Tongue (tissue), 3 donors: ENCODE measurements at places on chromosomes 6 and 20. TPM values are rescaled to one million over a fixed set of nuclear protein-coding genes. Genes with fewer than 3 reads are reported as not detected.

Gene GTSF1L
- total RNA-seq: not detected

Gene BMP7
- total RNA-seq: 16.0 TPM

Gene UCKL1
- 48.7 TPM for total RNA-seq

Gene PRDM13
- total RNA-seq: not detected

Gene FRK
- 2.7 TPM for total RNA-seq

DNA sequence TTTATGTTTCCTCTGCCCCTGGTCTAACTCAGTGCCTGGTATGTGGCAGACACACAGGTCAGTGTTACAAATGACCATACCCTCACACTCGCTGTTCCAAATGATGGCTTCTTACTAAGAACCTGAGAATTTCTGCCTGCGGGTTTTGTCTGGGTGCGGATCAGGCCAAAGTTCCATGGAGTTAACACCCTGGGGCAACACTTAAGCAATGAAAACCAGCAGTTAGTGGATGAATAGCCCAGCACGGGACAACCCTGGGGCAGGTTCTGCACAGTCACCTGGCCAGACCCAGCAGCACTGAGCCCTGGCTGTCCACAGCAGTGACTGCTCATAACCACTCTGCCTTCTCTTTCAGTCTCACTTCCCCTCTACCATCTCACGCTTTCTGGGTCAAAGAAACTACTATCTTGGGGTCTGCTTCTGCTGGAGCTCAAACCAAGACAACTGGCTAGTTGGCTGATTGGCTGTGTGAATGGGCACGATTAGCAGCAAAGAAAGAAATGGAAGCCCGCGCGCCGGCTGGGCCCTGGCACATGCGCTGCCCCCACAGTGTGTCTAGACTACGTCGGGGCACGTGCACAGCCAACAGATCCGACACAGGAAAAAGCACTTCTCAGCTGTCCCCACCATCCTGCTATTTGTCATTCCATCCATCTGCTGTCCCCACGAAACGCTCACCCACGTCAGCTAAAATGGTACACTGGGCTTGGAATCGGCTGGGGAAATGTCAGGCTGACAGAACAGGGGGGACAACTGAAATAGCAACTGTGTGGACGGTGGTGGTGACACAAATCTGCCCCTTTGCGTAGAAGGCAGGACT, 36.6 kb downstream of the MGME1 start:
- DNase-seq: peak; percentile 39

GRCh38 chr6:19413323-19413722, 423.8 kb upstream of the ID4 start:
- DNase-seq: no peak

DNA sequence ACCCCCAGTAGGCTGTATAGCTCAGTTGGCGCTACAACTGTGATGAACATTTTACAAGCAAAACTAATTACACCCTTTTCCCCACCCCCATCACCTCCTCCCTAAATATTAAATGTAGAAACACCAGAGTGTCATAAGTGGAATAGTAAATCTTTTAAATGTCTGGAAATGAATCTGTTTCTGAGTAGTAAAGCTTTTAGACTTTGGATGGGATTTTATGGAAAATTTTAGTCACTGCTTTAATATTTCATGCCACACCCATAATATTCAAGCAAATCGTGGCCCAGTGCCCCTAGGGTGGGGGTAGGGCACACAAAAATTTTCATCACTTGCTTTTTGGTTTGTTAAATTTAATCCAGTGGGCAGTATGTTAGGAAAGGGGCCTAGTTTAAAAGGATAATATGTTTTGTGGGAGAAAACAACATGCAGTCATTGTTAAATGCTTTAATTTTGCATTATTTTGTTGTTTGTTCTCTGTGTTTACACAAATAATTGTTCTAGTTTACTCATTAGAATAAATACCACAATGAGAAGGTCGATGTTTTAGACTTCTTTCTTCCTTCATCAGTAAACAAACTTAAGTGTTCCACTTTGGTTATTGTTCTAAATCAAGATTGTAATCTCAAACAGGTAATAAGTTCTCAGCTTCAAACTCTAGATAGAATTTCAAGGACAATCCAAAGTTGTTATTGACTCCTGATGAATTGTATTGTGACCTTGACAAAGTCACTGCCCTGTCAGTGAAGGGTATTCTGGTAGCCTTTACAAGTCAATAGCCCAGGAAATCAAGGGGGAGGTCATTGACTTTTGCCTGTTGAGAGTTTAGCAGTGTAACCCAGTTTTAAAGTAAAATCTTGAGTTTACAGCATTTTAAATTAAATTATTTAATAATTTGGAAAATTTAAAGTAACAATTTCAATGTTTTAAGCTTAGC, 79.2 kb downstream of the CBFA2T2 start:
- peak; percentile 70 for DNase-seq

GRCh38 chr6:25014369-25014768, 78.6 kb upstream of the RIPOR2 start:
- no peak for DNase-seq

DNA sequence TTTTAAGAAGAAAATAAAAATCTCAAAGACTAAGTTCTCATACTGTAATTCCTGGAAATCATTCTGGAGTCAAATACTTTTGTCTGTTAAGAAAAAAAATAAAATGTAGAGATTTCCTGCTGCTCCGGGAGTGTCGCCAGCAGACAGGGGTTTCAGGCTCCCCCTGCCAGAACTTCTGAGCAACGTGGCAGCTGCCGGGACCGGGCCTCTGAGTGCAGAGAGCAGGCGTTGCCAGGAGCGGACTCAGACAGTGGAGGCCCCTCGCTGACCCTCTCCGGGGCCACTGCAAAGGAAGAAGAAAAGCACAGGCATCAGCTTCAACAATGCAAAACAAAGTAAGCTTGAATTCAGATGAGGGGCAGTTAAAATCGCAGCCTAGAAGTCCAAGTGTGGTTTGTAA, 95.5 kb downstream of the THBS2 start:
- DNase-seq: peak; percentile 98

GRCh38 chr20:2671977-2672376, 8.0 kb upstream of the IDH3B start:
- DNase-seq: no peak

GRCh38 chr20:3180319-3180718, 7.0 kb upstream of the LZTS3 start:
- no peak for DNase-seq

GRCh38 chr6:11332463-11332862, 100.0 kb upstream of the NEDD9 start:
- DNase-seq: no peak

- no peak for DNase-seq
Observed at GRCh38 chr6:44034931-44035345, 92.3 kb downstream of the MRPL14 start.

GRCh38 chr6:132515386-132515785, 2.5 kb upstream of the STX7 start:
- no peak for DNase-seq

- DNase-seq: no peak
Observed at GRCh38 chr6:53095270-53095669, 30.1 kb downstream of the FBXO9 start.

DNA sequence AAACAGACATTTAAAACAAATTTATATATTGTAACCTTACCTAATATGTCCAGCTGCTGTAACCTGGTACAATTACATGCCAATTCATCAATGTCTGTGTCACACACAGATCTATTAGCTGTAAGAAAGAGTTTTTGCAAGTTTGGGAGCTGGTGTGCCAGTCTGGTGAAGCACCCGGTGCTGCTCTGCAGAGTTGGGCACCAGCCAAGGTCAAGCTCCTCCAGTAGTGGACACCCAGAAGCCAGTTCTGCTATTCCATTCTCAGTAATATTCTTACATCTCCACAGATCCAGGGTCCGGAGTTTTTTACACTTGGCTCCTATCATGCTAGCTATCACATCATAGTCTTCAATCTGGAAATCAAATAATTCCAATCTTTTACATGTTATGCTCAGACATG, 41.0 kb downstream of the POU3F2 start:
- DNase-seq: no peak

GRCh38 chr6:43274916-43275597, 23.0 kb upstream of the SLC22A7 start:
- DNase-seq: no peak

DNA sequence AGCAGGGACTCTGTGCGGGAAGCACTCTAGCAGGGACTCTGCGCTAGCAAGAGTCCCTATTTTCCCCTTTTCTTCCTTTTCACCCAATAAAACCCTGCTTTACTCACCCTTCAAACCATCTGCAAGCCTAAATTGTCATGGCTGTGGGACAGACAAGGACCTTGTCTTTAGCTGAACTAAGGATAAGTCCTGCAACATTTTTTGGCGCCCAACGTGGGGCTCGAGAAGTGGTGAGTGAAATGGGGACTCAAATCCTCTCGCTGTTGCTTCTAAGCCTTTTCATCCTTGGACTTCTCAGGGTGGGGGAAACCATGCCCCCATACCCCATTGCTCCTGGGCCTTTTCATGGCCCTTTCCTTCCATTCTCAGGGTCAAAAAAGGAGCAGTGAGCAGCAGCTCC, 46.4 kb downstream of the IMPG1 start:
- DNase-seq: no peak

- no peak for DNase-seq
Observed at GRCh38 chr20:51797357-51798025, 4.8 kb downstream of the SALL4 start.

GRCh38 chr6:134795001-134795400, 154.9 kb downstream of the ALDH8A1 start:
- DNase-seq: no peak

GRCh38 chr20:57425150-57426013, 34.2 kb downstream of the RBM38 start:
- DNase-seq: no peak

GRCh38 chr20:9400171-9401025, 114.0 kb upstream of the LAMP5 start:
- no peak for DNase-seq
